ELR (cell line): ENCODE measurements at places on chromosomes 1 and 21.

GRCh38 chr21:42443876-42444744, 40.4 kb downstream of the UBASH3A start:
- no peak for DNase-seq

- DNase-seq = no peak
Measured at GRCh38 chr1:221227872-221228337, 348.7 kb downstream of the HLX start.

DNA sequence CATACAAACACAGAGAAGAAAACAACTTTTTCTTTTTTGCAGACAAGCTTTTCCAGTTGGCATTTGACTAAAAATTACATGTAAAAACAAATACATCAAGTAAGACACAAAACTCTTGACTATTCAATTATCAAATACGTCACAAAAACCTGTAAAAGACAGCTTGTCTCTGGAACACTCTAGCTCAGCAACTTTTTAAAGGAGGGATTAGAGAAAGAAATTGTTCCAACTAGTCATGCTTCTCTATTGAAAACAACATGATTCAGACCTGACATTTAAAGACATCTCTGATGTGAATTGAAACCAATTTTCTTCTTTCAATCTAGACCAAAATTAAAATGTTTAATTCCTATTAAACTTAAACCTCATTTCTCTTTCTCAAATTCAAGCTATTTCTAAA, 30.3 kb downstream of the SMYD3 start:
- no peak for DNase-seq

DNA sequence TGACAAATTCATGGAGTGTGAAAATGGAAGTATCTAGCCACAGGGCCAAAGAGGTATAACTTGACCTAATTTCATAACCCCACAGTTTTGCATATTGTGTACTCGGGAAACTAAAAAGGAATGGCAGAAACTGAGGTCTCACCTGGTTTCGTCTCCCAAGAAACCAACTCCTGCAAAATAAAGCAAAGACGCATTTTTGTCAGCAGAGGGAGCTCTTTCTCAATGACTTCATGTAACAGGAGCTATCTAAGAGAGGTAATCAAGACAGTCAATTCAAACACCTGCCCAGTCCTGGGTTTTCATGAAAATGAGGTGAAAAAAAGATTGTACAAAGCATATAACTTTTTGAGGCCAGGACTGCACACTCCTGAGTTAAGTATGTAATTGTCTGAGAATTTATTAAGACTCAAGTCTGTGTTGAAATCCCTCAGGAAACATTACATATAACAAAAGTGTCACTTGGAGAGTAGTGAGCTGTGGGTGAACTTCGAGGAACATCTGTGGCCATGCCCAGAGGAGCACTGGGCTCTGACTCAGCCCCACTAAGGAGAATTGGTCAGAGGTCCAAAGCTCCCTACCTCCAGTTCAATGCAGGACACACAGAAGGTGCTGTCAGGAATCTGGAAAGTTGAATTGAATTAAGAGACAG, 17.6 kb downstream of the FCRL4 start:
- peak; percentile 66 for DNase-seq

DNA sequence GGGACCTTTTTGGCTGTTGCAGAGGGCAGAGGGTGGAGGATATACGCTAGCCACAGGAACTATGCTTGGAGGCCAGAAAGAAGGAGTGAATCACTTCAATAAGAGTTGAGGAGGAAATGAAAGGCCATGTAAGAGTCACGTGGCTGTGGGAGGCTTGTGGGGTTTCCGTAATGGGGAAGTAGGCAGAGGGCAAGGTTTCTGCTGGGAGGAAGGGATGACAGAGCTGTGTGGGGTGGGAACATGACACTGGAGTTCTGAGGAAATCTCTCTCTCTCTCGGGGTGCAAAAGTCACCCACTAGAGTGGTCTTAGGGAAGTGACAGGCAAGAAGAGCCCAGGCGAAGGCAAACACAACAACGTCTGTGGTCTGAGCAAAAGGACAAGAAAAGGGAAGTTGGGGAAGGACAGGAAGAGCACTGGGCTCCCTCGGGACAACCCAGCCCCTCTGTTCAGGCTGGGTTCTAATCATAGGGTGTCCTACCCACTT, 3.9 kb upstream of the CD1C start:
- DNase-seq = peak; percentile 22

GRCh38 chr1:70382682-70383081, 28.2 kb upstream of the ANKRD13C start:
- no peak for DNase-seq

- DNase-seq = no peak
Measured at GRCh38 chr1:191320062-191320461, 838.2 kb upstream of the RGS18 start.

DNA sequence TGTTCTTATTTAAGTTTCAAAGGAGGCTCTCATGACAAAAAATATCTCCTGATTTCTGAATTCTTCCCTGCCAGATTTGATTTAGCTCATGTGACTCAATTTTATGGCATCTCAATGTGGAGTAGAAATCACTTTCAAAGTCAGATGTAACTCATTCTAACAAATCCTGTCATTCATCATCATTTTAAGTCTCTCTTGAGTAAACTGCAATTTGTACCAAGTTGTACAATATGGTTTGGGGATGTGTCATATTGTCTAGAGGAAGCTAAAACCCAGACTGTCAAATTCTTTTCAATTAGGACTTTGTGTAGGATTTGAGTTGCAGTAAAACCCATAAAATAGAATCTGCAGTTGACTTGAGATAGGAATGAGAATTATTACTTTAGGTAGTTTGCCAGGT, 2101.0 kb downstream of the NCAM2 start:
- DNase-seq = no peak

DNA sequence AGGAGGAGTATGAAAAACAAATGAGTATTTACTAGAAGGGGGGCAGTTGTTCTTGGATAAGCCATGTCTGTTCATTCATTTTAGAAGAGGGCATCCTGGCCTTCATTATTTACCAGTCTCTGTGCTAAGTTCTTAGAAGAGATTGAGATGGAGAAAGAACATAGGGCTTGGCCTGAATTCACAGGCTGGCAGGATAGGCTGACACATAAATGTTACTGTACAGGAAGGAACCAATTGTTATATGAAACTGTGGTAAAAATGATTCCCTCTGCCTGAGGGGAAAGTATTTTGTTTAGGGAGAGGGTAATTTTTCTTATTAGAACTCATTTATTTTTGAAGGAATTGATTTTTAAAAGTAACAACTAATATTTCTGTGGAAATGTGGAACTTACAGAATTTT, 99.5 kb downstream of the MAN1A2 start:
- DNase-seq = peak; percentile 48

DNA sequence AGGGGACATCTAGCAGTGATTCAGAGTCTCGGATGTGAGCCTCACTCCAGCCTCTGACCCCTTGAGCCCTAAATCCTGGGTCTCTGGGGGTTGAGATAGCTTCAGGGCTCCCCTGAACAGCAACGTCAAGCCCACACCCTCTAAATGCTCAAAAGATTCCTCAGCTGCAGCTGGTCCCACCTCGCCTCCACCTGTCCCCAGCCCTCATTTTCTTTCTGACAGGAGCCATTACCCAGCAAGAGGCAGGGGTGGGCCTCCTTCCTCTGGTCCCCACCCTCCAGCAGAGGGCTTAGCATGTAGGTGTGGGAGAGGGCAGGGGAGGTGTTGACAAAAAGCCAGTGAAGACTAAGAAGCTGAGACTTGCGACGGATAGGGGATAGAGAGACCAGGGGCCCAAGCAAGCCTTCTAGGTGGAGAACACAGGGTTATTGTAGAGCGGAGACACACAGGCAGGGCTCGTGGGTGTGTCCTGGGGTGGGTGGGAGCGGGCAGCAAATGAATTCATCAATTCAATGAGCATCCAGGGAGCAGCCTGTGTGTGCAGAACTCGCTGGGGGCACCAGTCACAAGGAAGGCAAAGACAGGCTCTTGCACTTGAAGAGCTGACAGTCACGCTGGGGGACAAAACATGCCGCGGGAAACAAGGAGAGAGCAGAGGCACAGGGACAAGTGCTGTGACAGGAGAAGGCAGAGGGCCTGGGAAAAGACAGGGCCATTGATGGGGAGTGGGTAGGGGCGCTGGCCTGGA, 48.9 kb upstream of the GOLT1A start:
- no peak for DNase-seq

GRCh38 chr1:12539705-12540579, 78.1 kb downstream of the DHRS3 start:
- DNase-seq = peak; percentile 79

GRCh38 chr1:174262349-174263241, 103.3 kb downstream of the RABGAP1L start:
- DNase-seq = peak; percentile 68

GRCh38 chr1:27166351-27166802, 11.5 kb upstream of the SLC9A1 start:
- DNase-seq = peak; percentile 83

- no peak for DNase-seq
Measured at GRCh38 chr1:6093071-6093470, 47.4 kb downstream of the KCNAB2 start.

GRCh38 chr1:45230537-45230936, 24.1 kb upstream of the ZSWIM5 start:
- no peak for DNase-seq

GRCh38 chr1:107840725-107841124, 124.3 kb downstream of the VAV3 start:
- DNase-seq = no peak

DNA sequence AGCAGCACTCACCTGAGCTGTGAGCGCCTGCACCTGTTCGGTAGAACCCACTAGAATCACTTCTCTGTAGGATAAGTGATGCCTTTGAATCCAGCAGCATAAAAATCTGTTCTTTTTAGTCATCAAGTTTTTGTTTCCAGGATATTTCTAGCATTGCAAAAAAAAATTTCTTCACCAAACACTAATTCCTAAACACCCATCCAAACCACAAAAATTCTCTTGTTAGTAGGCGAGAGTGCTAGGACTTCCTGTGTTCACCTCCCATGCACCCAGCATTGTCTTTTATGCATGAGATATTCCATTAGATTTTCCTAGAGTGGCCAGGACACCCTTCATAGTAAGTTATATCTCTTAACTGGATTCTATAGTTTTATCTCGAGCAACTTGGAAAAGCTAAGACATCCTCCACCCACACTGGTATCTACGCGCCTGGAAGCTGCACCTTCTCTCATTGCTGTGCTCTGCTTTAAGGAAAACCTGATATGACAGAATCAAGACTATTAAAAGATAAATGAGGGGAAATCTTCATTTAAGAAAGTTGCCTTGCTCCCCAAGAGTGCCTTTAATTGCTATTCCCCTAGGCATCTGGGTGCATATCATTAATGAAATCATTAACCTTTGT, 12.3 kb downstream of the SERTAD4 start:
- peak; percentile 32 for DNase-seq

DNA sequence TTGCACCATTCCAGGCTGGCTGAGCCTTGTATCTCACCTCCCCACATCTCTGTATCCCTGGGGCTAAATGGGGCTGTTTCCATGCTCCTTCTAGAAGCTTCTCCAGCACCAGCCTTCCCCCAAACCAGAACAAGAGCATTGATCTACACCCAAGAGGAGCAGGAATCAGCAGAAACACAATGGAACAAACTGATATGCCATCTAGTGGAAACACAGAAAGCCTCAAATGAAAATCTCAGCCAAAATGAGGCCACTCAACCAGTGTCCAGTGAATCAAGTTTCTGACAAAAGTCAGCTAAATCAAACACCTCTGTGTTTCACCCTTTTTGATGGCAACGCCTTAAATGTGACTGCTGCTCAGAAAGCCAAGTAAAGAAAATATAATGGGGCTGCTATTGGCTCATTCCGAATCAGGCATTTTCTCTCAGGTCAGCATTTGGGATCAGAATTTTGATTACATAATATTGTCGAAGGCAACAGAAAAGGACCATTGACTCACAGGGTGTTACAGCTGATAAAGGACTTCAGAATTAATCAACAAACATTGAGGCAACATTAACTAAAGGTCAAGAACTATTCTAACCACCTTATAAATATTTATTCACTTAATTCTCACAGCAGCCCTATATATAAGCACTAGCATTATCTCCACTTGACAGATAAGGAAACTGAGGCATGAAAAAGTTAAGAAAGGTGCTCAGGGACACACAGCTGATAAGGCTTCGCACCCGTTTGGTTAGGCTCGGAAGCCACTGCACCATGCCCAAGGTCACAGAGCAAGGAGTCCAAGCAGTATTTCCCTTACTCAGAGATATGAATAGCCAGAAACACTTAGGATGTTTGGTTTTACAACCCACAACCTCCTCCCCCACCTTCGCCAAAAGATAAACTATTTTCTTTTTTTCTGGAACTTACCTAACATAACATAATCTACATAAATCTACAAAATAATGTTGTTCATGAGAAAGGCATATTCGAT, 85.8 kb upstream of the KCNJ15 start:
- DNase-seq = peak; percentile 50

DNA sequence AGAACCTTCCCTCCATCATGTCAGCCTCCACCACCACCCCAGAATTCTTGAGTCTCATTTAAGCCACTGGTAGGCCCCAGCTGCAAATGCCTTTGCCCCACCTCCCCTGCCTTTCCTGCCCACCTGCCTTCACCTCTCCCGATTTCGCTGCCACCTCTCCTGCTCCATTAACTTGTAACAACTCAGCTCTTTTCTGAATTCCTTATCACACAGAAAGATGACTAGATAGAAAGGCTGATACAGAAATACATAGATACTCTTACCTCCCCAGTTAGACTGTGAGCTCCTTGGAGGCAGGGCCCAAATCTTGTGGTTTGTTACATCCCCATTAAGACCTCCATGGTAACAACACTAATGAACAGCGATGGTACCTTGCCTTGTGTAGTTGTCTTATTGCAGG, 69.5 kb downstream of the ATP5PO start:
- no peak for DNase-seq

- no peak for DNase-seq
Measured at GRCh38 chr1:60229821-60230220, 156.3 kb upstream of the C1orf87 start.

- DNase-seq = no peak
Measured at GRCh38 chr1:117046781-117047180, 13.3 kb upstream of the TTF2 start.

DNA sequence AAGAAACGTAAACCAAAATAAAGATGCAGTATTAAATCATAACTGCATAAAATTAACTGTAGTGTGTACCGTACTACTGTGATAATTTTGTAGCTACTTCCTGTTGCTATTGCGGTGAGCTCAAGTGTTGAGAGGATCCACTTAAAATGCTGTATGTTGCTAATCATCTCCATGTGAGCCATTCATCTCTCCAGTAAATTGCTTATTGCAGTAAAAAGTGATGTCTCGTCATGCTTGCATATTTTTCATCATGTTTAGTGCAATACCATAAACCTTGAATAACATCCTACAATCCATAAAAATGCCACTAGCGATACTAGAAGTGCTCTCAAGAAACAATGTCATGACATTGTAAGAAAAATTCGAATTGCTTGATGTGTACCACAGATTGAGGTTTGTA, 66.3 kb downstream of the RAVER2 start:
- no peak for DNase-seq

- no peak for DNase-seq
Measured at GRCh38 chr21:16262091-16262490, 532.3 kb downstream of the USP25 start.
